ENCODE measurements at places on chromosomes 16 and 17.

GRCh38 chr17:65977041-65977440 is 214.9 kb downstream of the CEP112 start:
- no peak for DNase-seq

- DNase-seq, result no peak
Measured at GRCh38 chr16:83095941-83096692, 469.3 kb downstream of the CDH13 start.

DNA sequence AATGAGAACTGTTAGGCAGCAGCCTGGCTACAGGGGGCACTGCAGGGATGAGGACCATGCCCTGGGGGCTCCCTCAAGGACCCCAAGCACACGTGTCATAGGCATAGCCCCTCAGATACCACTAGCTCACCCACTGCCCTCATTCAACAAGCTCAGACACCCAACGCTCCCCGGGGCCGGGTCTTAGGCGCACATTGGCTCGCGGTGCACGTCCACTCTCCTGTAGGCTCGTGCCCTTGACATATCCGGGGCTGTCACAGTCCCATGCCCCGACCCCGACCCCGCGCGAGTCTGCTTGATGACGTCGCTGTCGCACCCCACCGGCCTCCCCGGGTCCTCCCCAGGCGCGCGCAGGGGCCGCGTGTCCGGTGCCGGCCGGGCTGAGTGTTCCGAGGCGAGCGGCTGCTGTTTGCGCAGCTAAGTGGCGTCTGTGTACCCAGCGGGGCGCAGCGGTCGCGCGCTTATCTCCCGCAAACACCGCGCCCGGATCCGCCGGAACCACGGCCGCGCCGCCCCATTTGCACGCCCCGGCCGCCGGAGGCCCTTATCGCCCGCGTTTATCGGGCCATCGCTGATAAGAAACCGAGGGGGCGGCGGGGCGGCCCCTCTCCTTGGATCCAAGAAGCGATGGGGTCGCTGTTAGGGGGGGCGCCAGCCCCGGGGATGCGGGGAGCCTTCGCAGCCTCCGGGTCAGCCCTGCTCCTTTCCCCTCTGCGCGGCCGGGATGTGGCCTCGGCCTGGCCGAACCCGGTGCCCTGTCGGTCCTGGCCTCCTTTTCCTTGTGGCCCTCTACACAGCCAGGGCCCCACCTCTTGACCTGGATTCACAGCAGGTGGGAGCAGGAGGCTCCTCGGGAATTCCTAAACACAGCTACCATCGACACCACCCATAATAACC is 20.7 kb upstream of the NAGS start:
- DNase-seq, result no peak

- no peak for DNase-seq
Measured at GRCh38 chr17:76390003-76390421, 5.6 kb downstream of the SPHK1 start.

- no peak for DNase-seq
Measured at GRCh38 chr16:65657071-65657494, 535.2 kb upstream of the CDH11 start.

DNA sequence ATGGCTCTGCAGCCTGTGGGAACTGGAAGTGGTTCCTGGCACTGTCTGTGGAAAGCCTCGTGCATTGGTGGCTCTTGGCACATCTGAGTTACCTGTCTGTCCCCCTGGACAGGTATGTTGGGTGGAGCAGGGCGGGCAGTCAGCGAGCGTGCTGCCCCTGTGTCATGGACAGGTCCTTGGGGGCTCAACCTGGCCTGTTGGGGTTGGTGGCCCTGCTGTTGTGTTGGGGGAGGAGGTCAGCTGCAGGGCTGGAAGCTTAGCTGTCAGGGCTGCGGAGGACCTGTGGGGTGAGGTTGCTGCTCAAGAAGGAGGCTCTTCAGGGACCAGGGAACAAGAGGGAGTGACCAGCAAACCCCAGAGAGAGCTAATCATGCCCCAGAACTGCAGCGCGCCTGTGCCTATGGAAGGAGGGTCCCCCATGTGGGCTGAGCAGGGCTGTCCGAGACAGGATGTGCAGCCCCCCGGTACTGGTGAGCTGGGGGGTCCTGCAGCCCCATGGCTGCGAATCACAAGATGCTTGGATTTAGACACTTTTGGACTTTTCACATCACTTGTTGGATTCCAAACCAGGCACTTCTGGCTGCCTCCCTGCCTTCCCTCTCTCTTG is 7.2 kb downstream of the NKD1 start:
- no peak for DNase-seq

DNA sequence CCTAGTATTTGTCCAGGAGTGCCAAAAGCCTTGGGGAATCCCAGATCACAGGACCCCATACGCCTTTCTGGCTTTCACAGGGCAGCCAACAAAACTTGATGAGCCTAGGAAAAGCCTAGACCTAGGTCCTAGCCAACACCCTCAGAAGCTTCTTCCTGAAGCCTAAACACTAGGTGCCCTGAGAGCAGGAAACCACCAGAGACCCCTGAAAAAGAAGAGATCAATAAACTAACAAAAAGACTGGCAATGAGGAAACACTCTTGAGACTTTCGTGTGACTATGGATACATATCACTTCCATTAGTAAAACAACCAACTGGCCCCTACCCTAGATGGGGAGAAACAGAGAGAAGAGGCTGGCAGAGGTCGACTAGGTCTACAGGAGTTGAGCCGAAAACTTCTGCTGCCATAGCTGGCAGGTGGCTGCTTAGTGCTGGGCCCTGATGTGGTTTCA is 1.2 kb downstream of the ORMDL3 start:
- no peak for DNase-seq

- DNase-seq, result no peak
Measured at GRCh38 chr16:86248310-86248905, 261.9 kb upstream of the FOXF1 start.

- no peak for DNase-seq
Measured at GRCh38 chr16:89257281-89257731, 39.8 kb downstream of the ZNF778 start.

GRCh38 chr16:17836868-17837602 is 366.3 kb upstream of the XYLT1 start:
- DNase-seq, result no peak

- DNase-seq, result no peak
Measured at GRCh38 chr17:67992548-67993152, 3.6 kb downstream of the C17orf58 start.

GRCh38 chr16:70646260-70647241 is at the start of gene IL34:
IL34 (plus strand) TSS chr16:70646559; CDS start chr16:70646948, 389 bp downstream.
- peak; percentile 13 for DNase-seq

- no peak for DNase-seq
Measured at GRCh38 chr16:2611499-2611862, 70.8 kb upstream of the KCTD5 start.

DNA sequence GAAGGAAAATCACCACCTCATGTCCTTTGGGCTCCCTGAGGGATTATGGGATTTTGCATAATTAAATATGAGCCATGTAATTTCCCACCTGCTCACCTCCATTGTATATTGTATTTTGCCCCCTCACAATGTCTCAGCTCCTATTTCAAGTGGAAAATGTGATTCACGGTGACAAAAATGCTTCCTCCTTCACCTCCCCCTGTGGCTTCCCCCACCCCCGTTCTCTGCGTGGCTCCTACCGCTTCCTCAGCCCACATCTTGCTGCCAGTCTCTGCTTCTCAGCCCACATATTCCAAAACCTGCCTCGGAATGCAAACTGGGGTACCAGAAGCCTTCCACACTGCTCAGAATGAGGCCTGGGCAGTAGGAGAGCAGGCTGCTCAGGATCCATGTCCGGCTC is 394.5 kb upstream of the C16orf82 start:
- no peak for DNase-seq

DNA sequence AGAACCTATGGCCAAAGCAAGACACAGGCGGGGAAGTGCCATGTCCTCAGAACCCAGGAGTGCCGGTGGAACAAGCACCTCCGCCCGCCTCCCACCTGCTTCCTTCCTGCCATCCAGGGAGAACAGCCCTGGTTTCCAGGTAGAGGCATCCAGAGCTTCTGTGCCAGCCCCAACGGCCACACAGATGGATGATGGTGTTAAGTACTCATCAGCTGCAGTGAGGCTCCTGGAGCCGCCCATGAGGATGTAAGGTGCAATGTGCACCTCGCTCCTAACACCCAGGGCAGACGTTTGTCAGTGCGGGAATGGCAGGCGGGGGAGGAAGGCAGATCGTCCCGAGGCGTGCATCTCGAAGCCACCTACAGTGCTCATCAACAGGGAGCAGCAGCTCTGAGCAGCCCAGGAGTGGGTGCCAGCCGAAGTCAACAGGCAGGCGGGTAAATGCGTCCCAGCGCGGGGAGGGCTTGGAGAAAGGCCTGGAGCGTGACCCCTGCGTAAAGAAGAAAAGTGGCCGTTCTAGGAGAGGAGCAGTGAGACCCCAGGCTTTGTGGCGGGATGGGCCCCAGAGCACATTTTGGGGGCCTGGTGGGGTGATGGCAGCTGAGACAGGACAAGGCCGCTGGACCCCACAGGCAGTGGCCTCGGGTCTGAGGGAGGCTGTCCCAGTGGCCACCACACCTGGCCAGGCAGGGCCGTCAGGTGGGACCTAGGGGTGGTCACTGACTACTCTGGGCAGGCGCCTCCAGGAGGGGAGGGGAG is 46.1 kb upstream of the ACSF3 start:
- no peak for DNase-seq

GRCh38 chr16:89687092-89687940 is 827 bp downstream of the CDK10 start:
- peak; percentile 27 for DNase-seq

DNA sequence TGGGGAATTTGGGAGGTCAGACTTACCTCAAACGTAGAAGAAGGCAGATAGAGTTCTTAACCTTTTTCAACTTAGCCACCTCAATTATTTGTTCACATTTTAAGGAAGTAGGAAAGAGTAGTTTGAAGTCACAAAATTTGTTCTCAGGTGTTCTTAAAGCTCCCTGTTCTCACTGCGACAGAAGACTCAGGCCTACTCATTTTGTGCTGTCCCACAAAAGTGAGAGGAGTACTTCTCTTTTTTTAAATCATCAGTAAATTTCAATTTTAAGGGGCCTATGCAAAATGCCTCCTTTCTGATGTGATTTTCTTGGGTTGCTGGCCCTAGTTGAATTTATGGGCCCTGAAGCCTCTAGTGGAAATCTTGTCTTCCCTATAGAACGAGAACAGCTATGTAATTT is 133.4 kb downstream of the MAP2K6 start:
- no peak for DNase-seq

GRCh38 chr17:29911641-29912177 is 18.3 kb downstream of the SSH2 start:
- DNase-seq, result no peak

DNA sequence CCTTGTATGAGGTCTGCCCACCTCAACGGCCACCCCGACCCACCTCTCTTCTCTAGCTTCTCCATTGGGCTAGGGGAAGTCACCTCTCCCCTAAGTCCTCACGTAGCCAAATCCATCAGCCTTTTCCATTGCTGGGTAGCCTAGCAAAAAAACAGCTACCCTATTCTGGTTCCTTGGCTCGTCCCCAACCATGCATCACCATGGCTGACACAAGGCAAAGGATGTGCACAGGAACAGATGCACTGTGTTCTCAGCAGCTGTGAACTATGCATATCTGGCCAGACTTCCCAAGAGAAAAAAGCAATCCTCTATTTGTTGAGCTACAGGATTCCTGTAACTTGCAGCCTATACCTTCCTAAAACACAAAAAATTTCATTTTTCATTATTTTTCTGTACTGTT is 22.0 kb upstream of the FLCN start:
- DNase-seq, result no peak

DNA sequence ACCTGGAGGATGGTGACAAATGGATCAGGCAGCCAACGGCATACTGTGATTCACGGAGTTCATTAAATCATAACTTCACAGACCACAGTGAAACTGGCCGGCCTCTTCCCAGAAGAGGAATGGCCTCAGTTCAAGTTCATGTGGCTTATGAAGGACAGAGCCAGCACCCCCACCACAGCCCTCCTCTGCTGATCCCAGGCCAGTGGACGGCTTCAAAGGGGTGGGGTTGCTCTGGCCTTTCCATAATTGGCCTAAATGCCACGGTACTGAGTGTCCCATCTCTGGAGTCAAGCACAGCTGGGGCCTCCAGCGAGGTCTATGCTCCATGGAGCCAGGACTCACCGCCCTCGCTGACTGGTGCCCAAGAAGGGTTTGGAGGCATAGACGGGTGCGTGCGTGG is 21.4 kb downstream of the GALNS start:
- DNase-seq, result no peak

- DNase-seq, result no peak
Measured at GRCh38 chr16:67114793-67115192, 5.1 kb downstream of the PHAF1 start.

DNA sequence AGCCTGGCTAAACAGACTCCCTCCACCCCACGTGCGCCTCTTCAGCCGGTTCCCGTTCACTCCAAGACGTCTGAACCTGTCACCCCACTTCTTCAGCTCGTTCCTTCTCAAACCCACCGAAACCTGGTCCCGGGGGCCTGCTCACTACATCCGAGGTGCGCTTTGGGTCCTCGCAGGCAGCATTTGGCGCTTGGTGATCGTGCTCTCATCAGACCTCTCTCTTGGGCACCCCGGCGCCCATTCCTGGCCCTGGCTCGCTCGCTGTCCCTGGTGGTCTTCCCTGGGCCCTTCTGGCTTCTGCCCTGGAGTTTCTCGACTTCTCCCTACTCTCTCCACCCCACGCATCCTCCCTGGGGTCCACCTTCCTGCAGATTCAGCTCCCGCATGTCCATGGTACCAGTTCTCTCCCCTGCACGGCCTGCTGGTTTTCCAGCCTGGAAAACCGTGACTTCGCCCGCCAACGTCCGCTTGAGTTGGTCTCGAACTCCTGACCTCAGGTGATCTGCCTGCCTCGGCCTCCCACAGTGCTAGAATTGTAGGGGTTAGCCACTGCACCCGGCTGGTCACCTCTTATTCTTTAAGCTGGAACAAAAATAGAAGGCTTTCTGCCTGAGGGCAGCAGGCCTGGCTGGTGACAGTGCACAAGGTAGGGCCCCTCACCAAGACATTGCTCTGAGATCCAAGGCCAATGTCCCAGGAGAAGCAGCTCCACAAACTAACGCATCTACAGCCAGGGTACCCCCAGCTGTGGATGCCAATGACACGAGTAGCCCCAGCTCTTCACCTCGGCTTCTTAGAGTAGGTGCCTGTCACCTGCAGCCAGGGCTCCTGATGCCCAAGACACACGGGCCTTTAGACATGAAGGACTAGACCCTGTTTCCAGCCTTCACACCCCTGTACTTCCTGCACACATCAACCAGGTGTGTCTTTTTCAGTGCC is 1.1 kb upstream of the MEAK7 start:
- no peak for DNase-seq

DNA sequence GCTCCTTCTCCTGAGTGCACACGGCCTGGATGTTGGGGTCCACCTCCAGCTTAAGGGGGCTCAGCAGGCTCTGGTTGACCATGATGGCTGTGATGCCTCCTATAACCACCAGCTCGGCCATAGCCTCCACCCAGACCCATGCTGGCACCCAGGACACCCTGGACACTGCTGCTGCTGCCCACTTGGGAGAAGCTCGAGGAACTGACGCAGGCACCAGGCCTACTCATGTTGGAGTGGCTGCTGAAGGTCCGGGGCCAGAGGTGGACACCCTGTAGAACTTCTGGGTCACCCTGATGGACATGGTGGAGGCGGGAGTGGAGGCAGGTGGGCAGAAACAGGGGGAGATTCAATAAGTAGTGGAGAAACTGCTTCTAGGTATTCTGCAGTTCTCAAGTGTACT is 28.0 kb downstream of the IKZF3 start:
- no peak for DNase-seq

GRCh38 chr17:67994817-67995569 is 1.3 kb downstream of the C17orf58 start:
- DNase-seq, result no peak

- no peak for DNase-seq
Measured at GRCh38 chr16:21523411-21524067, 75.8 kb upstream of the METTL9 start.
